GM12891 (cell line): ENCODE measurements at places on chromosomes 2 and 18.

GRCh38 chr2:215369181-215369760 lies 57.4 kb downstream of the ATIC start:
- no peak for DNase-seq

- no peak for DNase-seq
Observed at GRCh38 chr2:10524851-10525572, 76.9 kb upstream of the ODC1 start.

DNA sequence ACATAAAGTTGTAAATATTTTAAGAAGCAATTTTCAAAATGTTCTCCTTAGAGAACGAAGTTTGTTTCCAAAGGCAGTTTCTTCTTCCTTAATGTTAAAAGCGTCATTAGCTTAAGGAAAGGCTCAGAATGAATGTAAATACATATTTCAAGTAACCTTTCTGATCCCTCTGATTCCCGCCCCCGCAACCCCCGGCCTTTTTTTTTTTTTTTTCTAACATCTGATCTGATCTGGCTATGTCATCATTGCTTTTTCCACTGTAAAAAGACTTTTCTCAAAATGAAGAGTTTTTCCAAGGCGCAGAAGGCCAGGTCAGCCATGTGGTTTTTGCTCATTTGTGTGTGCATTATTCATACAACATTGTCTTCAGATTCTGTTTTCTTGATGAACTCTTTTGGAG lies 57.1 kb upstream of the MEIS1 start:
- DNase-seq: no peak

DNA sequence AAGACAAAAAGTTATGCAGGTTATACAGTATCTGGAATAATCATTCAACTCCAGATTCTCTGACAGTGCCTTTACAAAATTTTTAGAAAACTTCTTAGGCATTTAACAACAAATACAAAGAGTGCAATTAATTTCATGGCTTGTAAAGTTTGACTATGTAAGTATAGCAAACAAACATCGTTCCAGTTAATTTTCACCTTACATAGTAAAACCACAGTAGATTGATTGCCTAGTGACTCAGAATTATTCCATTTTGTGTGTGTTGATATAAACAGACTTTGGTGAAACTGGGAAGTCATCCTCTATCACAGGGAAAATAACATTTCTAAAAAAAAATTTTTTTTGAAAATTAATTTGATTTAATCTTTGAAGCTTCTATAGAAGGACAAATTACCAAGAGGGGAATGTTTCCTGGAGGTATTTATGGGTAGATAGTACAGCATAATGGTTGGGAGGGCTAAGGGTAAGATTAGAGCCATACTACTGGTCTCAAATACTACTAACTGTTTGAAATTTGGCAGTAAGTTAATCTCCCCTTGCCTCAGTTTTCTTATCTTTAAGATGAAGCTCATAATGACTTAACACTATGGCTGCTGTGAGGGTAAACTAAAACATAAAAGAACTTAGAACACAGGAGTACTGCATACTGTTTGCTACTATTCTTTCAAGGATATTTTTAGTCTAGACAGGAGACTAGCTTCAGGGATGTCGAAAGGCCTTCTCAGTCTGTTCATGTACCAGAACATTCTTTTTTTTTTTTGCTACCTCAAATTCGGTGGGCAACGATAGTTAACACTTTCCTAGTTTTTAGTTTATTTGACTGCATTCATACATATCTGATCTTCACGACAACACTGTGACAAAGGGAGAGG lies 19.6 kb downstream of the NDUFAF7 start:
- DNase-seq: no peak

DNA sequence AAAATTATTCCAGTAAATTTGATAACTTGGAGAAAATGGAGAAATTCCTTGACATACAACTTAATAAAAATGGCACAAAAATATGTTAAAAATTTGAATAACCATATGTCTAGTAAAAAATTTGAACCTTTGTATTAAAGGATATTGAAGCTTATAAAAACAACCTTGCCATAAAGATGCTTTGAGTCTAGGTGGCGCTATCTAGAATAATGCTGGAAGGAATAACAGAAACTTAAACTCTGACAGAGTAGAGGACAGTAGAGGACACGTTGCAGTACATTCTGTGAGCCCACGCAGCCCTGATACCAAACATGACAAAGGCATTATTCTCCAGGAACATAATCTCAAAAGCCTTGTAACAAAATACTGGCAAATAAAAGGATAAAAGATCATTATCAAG lies 44.7 kb upstream of the ALKAL2 start:
- no peak for DNase-seq

DNA sequence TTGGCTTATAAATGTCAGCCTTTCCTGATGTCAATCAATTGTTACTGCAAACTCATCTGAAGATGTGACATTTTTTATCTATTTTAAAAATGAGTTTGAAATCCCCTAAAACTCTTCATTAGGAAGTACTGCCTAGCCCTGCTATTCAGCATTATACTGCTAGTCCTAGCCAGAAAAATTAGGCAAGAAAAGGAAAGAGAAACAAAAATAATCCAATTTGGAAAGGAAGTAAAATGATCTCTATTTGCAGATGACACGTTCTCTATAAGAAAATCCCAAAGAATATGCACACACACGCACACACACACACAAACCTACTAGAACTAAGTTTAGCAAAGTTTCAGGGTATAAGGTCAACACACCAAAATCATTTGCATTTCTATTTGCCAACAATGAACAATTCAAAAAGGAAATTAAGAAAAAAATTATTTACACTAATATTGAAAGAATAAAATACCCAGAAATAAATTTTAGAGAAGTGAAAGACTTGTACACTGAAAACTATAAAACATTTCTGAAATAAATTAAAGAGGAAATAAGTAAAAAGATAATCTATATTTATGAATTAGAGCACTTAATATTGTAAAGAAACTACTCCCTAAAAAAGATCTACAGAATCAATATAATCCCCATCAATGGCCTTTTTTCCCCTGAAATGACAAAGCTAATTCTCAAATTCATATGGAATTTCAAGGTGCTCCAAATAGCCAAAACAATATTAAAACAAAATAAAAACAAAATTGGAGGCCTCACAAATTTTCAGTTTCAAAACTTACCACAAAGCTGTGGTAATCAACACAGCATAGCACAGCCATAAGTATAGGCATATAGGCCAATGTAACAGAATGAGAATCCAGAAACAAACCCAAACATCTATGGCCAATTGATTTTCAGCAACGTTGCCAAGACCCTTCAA lies 433.7 kb upstream of the TRIB2 start:
- no peak for DNase-seq

DNA sequence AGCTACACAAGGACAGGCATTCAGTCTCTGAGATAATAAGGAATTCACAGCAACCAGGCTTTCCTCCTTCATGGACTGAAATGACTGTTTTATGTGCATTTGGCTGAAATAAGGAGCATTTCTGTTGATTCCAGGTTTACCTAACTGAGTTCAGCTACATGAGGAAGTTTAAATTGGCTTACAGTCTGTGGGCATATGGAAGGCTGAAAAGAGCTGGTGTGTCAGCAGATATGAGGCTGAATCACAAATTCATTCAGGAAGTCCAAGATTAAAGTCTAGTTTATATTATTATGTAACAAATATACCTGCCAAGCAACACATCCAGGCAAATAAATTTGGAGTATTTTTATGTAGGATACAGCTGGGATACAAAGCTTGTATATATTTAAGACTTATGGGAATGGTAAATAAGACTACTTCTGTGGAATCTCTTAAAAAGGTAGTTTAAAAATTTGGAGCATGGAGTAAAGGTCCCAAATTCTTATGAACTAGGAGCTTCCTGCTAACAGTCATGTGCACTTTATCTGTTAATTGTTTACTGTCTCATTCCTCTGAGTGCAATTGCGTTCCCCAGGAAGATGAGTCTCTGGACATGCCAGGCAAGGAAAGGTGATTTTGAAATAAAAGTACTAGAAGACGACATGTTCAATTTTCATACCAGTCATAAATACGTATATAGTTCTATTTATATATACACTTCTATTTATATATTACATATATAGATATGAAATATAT lies 53.0 kb downstream of the ZC3H8 start:
- DNase-seq: no peak

DNA sequence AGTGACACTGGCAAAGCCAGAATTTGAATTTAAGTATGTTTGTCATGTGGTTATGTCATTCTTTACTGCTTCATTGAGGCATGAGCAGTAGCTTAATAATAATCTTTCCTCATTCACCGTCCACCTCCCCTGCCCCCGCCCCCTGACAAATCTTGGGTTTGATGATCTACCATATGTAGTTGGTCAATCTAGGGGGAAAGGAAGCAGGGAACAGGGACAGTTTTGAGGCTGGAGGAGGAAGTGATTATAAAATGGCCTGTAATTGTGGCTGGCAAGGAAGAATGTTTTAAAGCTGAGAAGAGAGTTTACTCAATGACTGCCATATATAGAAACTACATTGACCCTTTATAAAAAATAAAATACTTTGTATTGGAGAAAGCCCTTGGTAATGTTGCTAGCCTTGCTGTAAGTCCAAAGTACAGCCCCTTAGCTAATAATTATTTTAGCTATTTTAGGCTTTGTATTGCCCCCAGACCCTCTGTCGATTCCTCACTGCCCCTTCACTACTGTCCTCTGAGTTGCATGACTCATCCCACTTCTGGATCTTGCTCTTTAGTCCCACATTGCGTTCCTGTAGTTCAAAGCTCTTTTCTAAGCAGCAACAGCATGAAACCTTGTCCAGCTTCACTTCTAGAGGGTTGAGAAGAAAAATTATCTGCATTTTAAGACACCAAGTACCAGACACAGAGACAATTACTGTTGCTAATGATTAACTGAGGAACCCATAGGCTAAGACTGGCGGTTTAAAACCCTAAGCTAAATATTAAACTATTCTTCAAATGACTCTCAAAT lies 38.4 kb downstream of the PELI1 start:
- no peak for DNase-seq

DNA sequence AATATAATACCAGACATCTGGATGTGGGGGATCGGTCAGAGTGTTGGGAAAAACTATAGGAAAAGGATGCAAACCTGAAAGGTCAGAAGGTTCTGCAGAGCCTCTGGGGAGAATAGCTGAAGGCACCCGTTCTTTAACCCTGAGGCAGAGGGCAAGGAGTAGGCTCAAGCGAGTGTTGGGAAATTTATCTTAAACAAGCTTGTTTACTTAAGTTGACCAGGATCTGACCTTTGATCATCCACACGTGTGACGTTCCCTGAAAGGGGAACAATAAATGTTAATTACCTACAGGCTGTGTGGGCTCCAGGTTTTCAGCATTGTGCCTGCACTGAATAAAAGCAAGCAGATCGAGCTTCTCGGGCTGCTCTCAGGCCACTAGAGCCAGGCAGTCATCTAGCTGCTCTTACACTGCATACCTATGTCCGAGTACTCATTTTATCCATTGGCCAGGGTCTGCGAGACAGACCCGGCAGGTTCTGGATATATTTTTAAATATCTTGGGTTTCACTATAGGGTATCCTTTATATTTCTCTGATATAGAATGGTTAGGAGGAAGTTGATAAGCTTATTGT lies 400.6 kb upstream of the CHST9 start:
- no peak for DNase-seq

GRCh38 chr2:193561054-193561453 lies 1366.3 kb upstream of the TMEFF2 start:
- no peak for DNase-seq

DNA sequence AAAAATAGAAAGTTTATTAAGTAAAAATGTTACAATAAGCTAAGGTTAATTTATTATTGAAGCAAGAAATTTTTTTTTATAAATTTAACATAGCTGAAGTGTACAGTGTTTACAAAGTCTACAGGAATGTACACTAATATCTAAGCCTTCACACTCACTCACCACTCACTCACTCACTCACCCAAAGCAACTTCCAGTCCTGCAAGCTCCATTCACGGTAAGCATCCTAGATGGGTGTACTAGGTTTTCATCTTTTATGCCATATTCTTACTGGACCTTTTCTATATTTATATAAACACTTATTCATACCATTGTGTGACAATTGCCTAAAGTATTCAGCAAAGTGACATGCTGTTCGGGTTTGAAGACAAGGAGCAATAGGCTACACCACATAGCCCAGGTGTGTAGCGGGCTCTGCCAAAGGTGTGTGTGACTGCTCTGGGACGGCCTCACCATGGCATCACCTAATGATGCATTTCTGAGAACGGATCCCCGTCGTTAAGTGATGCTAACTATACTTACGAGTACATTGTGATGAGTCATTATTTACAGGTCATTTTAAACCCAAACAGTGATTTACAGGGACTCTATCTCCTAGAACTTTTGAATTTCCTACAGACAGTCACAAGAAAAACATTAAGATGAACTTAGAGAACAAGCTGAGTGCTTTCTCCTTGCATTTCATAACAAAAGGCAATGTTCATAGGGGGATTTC lies 76.3 kb upstream of the ID2 start:
- DNase-seq: no peak

- no peak for DNase-seq
Observed at GRCh38 chr2:225223301-225223700, 176.2 kb upstream of the NYAP2 start.

GRCh38 chr2:216081012-216081411 lies 597 bp downstream of the PECR start:
- no peak for DNase-seq

- DNase-seq: no peak
Observed at GRCh38 chr2:62305421-62306176, 109.7 kb downstream of the B3GNT2 start.

DNA sequence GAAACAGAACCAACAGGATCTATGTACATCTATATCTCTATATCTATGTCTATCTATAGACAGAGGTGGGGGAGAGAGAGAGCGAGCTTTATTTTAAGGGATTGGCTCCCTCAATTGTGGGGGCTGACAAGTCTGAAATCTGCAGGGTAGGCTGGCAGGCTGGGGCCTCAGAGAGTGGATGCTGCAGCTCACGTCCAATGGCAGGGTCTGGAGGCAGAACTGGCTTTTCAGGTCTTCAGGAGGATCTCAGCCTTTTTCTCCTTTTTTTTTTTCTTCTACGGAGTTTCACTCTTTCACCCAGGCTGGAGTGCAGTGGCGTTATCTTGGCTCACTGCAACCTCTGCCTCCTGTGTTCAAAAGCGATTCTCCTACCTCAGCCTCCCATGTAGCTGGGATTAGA lies 77.2 kb downstream of the ARL4C start:
- no peak for DNase-seq

GRCh38 chr2:151823651-151824050 lies 4.6 kb downstream of the ARL5A start:
- DNase-seq: no peak

GRCh38 chr2:235206980-235207579 lies 255.3 kb downstream of the SH3BP4 start:
- no peak for DNase-seq

DNA sequence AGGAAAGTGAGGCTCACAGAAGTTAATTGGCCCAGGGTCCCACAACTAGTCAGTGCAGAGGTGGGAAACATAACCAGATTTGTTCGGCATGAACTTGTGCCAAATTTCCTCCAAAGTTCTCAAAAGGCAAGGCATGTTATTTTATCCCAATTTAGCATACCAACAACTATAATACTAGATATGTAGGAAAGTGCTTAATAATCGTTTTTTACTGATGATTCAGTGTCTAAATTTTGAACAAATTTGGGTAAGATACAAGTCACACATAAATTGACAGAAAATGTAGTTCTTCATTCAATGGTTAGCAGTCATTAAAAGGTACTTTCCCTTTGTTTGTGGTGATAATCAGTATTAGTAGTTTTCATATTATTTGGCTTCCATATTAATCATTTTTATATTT lies 38.5 kb upstream of the CYBRD1 start:
- no peak for DNase-seq
